ENCODE measurements at places on chromosomes 6 and 20. TPM values are rescaled to one million over a fixed set of nuclear protein-coding genes. Genes with fewer than 3 reads are reported as not detected.
A peak's percentile ranks its signal among the peaks of the same experiment; 100 is the strongest.

DNA sequence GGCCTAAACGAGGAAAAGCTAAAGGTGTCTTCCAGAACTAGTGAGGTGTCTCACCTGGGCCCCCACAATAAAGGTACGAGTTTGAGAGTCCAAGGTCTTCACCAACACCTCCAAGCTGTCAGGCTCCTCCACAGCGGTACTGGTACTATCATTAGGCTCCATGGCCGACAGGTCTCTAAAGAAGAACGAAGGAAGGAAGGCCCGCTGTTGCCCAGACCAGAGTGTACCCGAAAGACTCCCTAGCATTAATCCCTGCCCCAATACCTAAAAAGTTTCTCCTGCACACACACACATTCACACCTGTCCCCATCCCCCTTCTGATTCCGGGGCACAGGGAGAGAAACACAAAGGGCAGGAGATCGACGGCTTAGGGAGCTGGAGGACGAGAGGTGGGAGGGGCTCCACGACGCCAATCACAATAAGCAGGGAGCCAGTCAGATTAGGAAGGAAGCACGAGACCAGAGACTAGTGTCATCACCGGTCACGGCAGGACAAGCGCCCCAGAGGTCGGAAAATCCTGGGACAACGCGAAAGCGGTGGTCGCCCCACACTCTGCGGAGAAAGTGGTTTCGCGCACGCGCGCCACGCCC is 764 bp downstream of the BAG6 start:
- DNase-seq: no peak

DNA sequence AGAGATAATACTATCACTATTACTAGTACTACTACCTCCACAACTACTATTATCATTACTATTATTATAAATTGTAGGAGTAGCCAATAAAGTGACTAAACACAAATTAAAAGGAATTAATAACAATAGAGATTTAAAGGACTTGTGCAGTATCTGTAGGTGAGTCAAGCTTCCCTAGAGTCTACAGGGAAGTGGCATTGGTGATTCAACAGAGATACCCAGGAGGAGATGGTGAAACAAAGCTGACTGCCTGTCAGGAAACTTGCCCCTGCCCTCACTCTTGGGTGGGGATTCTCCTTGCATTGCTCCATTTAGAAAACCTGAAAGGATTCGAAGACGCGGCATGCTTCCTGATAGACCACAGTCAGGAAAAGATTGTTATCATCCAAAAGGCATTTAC is 23.3 kb upstream of the BCLAF1 start:
- no peak for DNase-seq

DNA sequence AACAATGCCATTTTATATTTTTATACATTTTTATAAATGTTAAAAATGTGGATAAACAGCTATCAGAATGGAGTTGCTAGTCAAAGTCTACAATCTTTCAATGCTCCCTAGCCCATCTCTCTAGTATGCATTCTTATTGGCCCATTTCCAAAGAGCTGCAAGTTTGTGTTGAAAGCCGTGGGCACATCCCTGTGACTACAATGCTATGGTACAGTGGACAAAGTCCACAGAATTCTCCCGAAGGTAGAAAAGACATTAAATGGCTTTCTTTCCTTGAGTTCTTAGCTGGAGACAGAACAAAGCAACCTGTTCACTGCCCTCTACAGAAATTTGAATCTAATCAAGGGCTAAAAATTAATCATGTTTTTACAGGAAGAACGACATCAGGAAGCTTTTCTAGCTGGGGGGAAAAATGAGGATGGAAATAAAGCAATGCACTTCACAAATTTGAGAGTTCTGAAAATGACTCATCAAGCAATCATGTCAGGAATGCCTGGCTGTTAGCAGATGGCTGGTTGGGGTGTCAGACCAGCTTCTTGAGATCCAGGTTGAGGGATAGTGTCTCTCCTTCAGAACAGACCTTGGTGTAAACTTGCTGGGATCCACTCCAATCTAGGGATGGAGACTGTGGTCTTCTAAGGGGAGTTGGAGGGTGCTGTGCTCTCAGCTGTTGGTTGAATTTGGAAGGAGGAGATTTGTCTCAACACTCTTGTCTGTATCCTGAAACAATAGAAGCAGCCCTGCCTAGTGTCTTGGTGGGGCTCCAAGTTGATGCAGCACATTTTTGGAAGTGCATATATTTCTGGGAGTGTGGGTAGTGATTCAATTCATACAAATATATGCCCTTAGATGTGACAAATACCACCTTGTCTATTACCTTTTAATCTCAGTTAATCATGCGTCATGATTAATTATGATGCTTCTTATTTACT is 143.4 kb upstream of the PHACTR1 start:
- DNase-seq: no peak

DNA sequence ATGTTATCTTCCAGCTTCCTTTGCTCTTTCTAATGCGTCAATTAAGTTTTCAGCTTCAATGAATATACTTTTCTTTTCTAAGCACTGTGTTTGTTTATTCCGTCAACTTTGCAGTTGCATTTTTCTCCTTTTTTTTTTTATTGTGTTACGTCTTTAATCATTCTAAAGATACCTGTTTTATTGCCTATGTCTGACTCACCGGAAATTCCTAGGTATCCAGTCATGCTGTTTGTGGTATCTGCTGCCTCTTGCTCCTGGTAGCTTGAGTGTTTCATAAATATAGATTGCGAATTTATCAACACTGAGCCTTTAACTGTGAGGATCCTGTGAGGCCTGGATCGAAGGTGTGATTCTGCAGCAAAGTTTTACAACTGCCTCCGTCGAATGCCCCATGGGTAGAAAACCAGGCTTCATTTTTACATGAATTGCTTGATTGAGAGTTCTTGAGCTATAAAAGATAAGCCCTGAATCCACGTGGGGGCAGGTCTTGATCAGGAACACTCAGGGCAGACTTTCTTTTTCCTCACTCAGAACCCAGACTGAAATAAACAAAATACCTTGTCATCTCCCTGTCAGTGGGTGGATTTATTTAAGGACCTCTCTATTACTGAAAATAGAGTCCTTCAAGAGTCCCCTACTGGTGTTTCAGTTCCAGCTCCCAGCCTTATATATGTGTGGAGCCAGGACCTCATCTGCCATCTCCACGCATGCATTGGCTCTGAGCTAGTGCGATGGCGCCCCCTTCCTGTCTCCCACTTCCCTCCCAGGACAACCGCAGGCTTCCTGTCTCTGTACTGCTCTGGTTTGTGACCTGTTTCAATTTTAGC is 60.1 kb upstream of the LRRC1 start:
- DNase-seq: peak; percentile 29

MYLK2 gene
- 0.60 TPM for total RNA-seq

GRCh38 chr6:163287626-163288025 is 126.9 kb upstream of the QKI start:
- DNase-seq: no peak

GPR63 gene
- total RNA-seq: 0.15 TPM

GRCh38 chr6:56664029-56664428 is 21.3 kb upstream of the DST start:
- DNase-seq: no peak

DNA sequence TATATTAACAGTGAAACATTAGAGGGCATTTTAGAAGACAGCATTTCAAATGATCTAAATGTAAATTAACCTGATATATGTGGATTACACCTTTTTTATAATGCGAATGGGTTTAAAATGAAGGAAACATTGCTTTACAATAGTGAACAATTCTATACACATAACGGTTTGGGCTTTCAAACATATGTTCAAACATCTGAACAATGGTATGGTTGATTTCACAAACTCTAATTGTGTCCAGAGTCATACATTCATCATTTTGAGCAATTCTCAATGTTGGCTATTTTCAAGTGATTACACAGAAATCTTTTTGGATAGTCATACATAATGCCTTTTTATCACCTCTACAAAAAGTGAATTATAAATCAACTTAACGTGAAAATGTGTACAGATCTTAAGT is 578.1 kb downstream of the PHF3 start:
- DNase-seq: no peak

GRCh38 chr6:6699741-6700367 is 111.3 kb downstream of the LY86 start:
- DNase-seq: peak; percentile 52

DNA sequence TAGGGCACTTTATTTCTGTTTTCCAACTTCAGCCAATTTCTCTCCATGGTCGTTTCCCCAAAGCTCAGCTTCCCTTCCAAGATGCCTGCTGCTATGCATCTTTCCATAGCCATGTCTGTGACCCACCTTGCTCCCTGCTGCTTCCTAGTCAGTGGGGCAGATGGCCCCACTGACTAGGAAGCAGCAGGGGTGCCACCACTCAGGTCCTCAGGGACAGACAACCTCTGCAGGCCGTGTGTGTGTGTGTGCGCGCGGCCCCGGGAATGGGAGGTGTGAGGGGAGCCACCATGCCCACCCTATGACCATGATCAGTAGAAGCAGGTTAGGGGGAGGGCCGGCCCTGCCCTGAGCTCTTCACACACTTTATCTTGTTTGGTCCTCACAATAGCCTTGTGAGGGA is 2.7 kb upstream of the IP6K3 start:
- DNase-seq: no peak

GRCh38 chr20:36197271-36197670 is 39.0 kb upstream of the AAR2 start:
- no peak for DNase-seq

DNA sequence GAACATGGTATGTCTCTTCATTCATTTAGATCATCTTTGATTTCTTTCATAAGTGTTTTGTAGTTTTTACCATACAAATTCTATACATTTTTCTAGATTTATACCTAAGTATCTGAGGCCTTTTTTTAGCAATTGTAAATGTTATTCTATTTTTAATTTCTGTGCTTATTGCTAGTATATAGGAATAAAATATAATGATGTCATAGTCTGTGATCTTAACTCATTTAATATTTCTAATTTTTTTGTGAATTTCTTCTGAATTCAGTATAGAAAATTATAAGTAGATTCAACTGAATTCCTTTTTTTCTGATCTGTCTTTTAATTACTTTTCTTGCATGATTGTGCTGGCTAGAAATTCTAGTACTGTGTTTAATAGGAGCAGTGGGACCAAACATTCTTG is 520.6 kb downstream of the NKAIN2 start:
- DNase-seq: no peak

- DNase-seq: peak; percentile 60
Observed at GRCh38 chr6:32589596-32590449, at the start of gene HLA-DRB1. HLA-DRB1 (minus strand) TSS chr6:32589848; CDS start chr6:32589742, 106 bp downstream.
